ENCODE measurements at places on chromosomes 5 and 9.

DNA sequence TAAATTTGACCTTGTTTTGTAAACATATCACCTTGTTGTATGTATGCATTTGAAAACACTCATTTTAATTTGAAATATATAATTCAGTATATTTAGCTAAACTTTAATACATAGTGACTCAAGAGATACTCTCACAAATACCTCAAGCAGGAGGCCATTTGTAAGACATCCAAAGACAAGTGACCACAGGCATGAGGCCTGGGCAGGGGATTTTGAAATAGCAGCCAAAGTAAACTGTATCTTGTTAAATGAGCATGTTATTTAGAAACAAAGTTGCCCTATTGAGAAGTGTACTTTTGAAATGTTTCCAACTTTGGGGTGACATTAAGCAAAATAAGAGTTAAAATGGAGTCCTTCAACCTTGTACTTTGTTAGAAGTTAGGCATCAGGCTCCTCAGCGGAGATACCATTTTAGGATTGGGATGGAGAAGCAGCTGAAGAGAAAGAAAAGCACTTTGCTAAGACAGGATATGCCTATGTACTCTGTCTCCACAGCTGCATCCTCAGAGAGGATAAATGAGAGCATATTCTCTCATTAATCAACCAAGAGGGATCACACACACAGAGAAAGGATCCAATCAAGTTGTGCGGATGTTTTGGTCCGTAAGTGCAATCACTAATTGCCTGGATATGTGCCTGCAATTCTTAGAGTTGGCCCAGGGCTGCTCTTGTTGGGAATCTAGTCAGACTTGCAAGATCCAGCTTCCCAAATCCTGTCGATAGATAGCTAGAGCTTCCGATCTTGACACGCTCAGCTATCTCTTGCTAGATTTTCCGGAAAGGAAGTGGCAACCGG lies 157.5 kb upstream of the HAPLN1 start:
- peak; percentile 45 for DNase-seq

- no peak for DNase-seq
Observed at GRCh38 chr9:137381501-137382443, 41.2 kb downstream of the EXD3 start.

DNA sequence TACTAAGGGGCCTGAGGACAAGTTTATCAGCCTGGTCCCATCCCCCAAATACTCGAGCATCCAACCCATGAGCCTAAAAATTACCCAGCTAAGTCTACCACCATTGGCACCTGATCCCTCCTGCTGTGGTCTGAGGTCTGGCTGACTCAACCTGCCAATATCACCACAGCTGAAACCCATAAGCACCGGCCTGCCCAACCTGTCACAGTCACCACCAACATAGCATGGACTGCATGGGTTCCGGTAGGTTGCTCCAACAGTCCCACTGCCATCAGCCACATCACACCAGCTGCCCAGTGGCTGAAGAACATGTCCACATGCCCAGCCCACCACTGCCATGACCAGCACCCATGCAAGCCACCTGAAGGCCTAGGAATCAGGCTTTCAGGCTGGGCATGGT lies 495.0 kb downstream of the PRELID2 start:
- DNase-seq: no peak

DNA sequence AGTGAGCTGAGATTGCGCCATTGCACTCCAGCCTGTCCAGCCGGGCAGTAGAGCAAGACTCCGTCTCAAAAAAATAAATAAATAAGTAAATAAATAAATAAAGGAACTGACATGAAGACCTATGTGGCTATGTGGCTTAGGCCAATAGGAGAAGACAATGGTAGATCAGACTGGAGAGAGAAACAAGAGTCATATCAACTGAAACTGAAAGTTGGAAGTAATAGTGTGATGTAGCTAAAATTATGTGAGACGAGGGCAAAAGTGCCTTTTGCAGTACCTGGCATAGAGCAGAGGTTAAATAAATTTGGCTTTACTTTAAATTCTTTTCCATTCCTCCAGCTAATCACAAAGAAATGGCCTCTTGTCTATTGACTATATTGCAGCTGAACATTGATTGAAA lies 7.3 kb downstream of the FBP2 start:
- no peak for DNase-seq

DNA sequence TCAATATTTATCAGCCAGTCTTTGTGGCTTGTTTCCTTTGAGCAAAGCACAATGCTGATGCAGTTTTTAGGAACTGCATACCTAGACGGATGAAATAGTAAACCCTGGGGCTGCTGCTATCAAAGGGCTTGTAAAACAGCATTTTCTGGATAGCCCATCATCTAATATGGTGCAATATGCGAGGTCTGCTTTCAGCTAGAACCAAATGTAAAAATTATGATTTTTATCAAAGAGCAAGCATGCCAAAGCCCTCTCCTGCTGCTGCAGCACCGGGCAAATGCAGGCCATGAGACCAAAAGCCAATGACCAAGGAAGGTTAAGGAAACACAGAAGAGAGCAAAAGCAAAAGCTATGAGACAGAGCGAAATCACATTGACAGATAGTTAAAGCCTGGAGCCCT lies 1000.4 kb downstream of the MAT2B start:
- no peak for DNase-seq

DNA sequence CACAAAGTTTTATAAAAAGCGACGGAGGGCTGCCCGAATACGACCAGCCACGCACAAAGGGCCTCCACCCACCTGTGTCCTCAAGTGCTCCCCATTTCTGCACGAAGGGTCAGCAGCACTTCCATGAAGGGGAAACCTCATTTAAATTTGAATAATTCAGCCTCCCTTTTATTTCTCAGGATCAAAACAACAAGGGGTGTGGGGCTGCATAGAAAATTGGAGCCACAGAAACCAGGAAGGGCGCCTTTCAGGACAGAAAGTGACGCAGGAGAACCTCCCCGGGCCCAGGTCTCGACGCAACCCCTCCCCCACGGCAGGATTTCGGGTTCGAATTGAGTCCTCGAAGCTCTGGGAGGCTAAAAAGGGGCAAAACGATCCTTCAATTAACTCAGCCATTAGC lies 2.1 kb downstream of the NRARP start:
- DNase-seq: no peak

DNA sequence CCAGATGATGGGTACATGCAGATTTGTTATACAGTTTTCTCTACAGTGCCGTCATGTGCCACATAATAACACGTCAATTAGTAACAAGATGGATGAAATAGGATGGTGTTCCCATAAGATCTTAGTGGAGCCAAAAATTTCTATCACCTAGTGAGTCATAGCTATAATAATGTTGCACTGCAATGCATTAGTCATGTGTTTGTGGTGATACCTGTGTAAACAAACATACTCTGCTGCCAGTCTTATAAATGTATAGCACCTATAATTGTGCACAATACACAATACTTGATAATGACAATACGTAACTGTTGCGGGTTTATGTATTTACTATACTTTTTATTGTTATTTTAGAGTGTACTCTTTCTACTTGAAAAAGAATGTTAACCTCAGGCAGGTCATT lies 865.4 kb downstream of the MAT2B start:
- no peak for DNase-seq

DNA sequence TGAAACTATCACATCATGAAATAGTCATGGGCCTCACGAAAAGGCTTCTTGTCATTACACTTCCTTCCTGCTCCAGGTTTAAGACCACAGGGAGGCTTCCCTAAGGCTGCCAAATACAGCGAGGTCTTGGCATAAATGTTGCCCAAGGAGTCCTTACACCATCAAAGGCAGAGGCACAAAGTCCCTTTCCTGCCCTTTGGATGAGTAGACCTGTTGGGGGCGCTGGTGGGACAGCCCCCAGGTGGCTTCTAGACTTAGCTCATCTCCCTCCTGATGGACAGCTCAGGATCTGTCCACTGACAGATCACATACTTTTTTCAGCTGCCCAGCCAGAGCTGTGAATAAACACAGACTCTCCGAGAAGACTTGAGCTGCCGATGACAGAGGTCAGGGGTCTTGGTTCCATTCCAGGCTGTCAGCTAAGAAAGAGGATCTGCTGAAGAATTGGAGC lies 15.5 kb upstream of the MEGF9 start:
- no peak for DNase-seq

- no peak for DNase-seq
Observed at GRCh38 chr9:131282175-131282574, 5.9 kb upstream of the FAM78A start.

- DNase-seq: peak; percentile 40
Observed at GRCh38 chr9:16143947-16144890, 591.4 kb downstream of the CCDC171 start.

GRCh38 chr9:19286634-19287188 lies 56.2 kb downstream of the DENND4C start:
- DNase-seq: peak; percentile 11

DNA sequence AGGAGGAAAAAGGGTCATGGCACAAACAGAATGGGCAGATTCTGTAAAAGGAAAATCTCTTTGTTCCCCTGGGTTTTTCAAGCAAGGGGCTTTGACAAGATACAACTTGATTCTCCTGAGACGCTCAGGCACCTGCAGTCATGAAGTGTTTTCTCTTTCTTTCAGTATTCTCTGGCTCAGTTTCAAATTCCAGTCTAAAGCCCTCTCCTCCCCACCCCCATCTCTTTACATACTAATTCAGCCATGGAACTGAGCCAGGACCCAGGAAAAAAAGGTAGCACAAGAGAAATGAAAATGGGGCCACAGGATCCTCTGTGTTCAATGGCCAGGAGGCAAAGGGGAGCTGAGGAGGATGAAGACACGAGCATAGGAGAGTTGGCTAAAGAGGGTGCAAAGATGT lies 408.4 kb downstream of the SPOCK1 start:
- no peak for DNase-seq

GRCh38 chr5:135050244-135050767 lies 16.3 kb upstream of the PITX1 start:
- DNase-seq: no peak

GRCh38 chr9:110050925-110051355 lies 157.0 kb downstream of the C9orf152 start:
- DNase-seq: peak; percentile 95

DNA sequence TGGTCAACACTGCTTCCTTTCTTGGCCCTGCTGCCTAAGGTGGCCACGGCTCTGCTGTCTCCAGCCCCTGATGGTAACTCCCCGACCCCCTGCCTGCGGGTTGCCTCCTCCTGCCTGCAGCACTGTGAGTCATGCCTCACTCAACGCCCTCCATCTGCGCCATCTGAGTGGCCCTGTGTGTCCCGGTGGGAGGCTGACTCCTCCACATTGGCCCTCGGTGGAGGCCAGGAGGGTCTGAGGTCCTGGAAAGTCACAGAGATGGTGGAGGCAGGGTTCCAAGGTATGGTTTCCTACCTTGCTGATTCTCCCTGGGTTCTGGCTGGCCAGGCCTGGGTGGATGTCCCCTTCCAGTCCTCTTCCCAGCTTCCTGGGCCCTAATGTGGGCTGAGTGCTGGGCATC lies 64.5 kb upstream of the ADAMTS2 start:
- DNase-seq: no peak

GRCh38 chr5:169631360-169631759 lies 5.7 kb upstream of the DOCK2 start:
- peak; percentile 56 for DNase-seq

GRCh38 chr5:149778303-149779123 lies 48.4 kb downstream of the PPARGC1B start:
- DNase-seq: no peak

GRCh38 chr9:4762886-4763541 lies 22.0 kb upstream of the AK3 start:
- peak; percentile 50 for DNase-seq

DNA sequence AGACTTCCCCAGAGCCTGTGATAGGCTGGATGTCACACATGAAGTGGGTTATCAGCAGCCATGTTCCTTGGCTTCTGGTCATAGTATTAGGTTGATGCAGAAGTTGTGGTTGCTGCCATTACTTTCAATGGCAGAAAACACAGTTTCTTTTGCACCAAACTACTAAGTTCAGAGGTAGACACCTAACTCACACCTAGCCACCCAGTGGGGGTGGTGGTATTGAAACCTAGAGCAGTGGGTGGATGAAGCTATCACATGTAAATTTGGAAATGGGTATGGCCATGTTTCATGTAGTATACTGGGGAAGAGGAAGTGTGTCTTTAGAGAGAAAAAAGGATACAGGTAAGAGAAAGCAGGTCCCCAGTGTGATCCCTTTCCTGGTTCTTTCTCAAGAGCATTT lies 347.9 kb upstream of the SEMA6A start:
- no peak for DNase-seq

DNA sequence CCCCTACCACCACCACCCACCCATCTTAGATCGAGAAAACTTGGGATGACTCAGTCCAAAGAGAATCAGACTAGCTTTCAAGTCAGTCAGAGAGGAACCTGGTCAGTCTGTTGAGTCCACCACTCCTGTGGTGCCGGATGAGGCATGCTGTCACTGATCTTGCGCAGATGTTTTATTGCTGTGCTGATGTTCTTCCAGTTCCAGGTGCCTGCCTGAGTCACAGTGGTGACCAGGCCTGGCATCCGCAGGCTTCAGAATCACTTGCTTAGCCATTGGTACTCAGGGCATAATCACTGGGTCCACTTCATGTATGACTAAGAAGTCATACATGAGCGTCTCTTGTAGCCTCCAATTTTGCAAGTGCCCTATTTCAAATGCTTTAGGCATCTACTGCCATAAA lies 114.1 kb downstream of the MUSK start:
- DNase-seq: no peak

DNA sequence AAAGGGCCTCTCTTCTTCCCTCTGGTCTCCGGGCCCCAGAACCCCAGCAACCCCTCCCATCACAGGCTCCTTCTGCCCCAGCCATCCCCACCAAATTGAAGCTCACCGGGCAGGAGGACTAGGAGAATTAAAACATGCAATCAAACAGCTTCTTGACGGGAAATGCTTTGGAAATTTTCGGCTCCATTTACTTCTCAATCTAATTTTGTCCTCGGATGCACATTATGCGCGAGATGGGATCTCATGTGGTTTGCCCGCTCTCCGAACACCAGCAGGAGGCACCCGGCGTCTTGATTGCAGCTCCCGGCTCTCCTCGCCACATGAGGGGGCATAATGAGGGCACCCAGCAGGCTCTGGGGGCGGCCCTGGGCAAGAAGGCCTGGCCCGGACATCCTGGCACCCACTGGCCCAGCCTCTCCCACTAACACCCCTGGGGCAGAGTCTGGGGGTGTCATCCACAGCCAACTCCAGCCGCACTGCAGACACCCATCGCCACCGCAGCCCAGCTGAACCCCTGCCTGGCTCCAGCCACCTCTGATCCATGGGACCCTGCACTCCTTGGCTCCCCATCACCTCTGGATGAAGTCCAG lies 135.5 kb downstream of the PAX5 start:
- DNase-seq: no peak

GRCh38 chr9:124040186-124040931 lies 28.8 kb downstream of the LHX2 start:
- peak; percentile 59 for DNase-seq

DNA sequence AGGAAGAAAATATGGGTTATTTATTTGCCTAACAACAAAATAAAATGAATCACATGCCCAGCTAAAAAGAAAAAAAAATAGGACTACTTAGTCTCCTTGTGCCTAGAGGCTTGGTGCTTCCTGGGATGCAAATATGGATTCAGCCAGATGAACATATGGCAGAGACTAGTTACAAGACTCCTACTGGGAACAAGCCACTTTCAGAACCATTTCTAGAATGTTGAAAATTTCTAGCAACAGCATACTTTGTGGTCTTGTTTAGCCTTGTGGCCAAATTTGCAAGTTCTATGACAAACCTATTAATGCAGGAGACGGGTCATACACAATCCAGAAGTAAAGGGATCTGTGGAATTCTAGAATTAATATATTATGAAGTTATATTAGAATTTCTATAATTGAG lies 198.7 kb downstream of the CHSY3 start:
- DNase-seq: peak; percentile 36
